ENCODE measurements at places on chromosomes 5 and 9. TPM values are rescaled to one million over a fixed set of nuclear protein-coding genes. Genes with fewer than 3 reads are reported as not detected.

DNA sequence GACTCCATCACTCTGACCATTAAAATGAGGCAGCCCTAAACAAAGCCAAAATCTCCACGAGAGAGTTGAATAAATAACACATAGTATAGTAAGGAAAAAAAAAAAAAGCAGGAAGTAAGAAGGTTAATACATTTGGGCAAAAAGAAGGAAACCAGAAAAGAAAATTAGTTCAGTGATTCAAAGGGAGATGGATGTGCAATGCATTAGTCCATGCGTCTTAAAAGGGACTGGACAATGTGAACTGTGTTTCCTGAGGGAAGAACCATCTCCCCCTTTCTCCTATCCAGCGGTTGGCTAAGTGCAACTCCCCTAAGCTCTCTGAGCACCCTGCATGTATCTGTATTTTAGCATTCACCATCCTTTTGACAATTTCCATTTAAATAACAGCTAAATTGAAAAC, 1.4 kb downstream of the ANKRA2 start:
- no peak for DNase-seq

The TERT gene
- total RNA-seq, result 1.5 TPM

The ADCY2 gene
- not detected for total RNA-seq

DNA sequence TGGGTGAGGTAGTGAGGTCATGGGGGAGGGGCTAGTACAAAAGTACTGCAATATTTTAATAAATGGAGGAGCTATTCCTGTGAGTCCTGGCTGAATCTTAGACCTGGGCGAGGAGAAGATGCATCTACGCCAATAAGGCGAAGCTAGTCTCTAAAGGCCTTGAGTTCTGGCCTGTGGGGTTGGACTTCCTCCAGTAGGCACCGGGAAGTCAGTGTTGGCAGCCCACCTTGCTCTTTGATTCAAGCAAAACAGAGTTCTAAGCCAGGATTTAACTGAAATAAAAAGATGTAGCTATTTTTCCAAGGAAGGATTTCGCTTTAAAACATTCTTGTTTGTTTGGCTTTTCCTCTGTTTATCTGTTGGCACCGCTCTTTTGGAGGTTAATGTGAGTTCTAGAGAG, 244.6 kb downstream of the KIF4B start:
- no peak for DNase-seq

- DNase-seq, result no peak
Measured at GRCh38 chr5:153998768-153999167, 39.9 kb downstream of the FAM114A2 start.

The IPO11 gene
- total RNA-seq, result 18.0 TPM

The FBN2 gene
- total RNA-seq, result 29.8 TPM

The HTR1A gene
- total RNA-seq, result not detected

DNA sequence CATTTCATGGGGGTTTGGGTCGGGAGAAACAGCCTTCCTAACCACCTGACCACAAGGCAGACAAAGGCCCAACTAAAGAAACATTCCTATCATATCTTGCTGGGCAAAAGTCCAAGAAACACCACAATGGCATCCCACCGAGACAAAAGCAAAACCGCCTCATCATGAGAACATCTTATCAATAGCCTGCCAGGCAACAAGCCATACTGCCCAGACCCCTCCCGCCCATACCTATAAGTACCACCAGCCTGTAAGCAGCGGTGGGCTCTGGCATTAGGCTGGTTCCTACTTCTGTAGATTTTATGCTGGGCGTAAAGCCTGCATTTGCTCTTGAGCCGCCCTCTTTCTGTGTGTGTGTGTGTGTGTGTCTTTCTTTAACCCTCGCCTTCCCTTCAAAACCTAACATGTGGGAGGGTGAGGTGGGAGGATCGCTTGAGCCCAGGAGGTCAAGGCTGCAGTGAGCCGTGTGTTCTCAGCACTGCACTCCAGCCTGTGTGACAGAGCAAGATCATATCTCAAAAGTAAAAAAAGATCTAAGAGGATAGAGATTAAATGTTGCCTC, 56.9 kb downstream of the PDE6A start:
- no peak for DNase-seq

Data from NCI-H460 (cell line).